ENCODE measurements at places on chromosomes 1 and 21. TPM values are rescaled to one million over a fixed set of nuclear protein-coding genes. Genes with fewer than 3 reads are reported as not detected.

The ITGB2 gene
- 1.5 TPM for total RNA-seq

The FAAP20 gene
- total RNA-seq: 133 TPM

The PROK1 gene
- not detected for total RNA-seq

The FAM43B gene
- total RNA-seq: 3.1 TPM

The PER3 gene
- total RNA-seq: 9.9 TPM

The CTSS gene
- total RNA-seq: 0.71 TPM

The PGBD2 gene
- 6.6 TPM for total RNA-seq

The TNNI3K gene
- 0.07 TPM for total RNA-seq

The UBASH3A gene
- 0.09 TPM for total RNA-seq

The C1orf116 gene
- total RNA-seq: 2.4 TPM

The PPIH gene
- total RNA-seq: 69.3 TPM

DNA sequence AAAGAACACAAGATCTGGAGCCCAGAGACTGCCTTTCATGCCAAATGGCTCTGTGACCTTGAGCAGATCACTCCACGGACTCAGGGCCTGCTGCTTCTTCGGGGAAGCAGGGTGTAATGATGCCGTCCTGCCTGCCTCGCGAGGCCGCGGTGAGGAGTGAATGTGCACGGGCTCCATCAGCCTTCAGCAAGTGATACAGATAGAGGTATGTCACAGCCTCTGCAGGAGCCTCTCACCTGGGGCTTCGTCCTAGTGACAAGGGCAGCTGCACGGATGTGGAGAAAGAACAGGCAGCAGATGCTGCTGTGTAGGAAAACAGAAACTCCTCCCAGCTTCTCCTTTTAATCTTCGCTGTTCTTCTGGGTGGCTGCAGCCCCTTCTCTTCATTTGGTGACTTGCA is 127.5 kb downstream of the KCNN3 start:
- no peak for DNase-seq

DNA sequence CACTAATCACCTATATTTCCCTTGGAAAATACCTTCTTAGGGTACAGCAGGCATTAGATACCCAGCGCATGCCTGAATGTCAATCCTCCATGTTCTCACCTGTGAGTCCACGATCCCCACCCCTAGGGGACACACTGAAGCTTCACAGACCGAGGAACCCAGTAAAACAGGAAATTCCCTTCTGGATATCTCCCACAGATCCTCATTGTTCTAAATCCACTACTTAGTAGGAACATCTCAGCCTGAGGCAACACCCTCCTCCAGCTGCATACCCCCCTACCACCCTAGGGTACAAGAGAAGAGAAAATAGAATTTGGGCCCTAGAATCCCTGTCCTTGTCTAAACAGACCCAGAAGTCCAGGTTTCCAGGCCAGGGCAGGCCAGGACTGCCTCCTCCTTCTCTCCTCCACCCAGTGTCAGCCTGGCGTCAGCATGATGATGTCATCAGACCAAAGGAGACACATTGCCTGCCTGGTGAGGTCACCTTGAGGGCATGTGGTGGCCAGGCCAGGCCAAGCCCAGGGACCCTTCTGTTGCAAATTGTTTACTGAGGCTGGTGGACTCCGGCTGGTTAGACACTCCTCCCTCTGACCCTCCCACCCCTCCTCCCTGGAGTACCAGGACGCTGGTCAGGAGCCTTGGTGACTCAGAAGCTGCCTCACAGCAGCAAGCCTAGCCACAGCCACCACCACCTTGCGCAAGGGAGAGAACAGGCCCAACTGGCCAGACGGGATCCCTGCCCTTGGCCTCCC is 6.2 kb downstream of the NECTIN4 start:
- no peak for DNase-seq

- no peak for DNase-seq
Measured at GRCh38 chr1:21319447-21320407, 29.5 kb upstream of the ECE1 start.

GRCh38 chr1:46298387-46298786 is 5.0 kb downstream of the LRRC41 start:
- no peak for DNase-seq

- no peak for DNase-seq
Measured at GRCh38 chr1:164671323-164671965, 112.5 kb downstream of the PBX1 start.

- peak; percentile 86 for DNase-seq
Measured at GRCh38 chr1:54542120-54542961, 5.7 kb upstream of the ACOT11 start.

DNA sequence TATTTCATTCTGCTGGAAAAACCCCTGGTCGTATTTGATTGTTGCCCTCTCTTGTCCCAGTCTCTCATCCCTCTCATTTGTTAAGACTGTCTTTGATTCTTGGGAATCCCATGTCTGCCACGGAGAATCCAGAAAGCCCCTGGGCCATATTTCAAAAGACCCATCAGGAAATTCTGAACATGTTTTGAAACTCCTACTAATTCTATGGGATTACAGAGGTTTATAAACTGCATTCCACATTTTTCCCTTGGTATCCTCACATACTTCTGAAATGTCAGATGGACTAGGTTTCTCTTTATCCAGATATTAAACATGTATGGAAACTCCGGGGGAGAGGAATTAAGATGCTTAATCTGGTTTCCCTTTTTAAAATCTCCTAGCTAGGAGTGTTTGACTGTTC is 80.0 kb downstream of the HUNK start:
- DNase-seq: no peak

- DNase-seq: no peak
Measured at GRCh38 chr21:44449473-44450363, 5.6 kb upstream of the LRRC3 start.

DNA sequence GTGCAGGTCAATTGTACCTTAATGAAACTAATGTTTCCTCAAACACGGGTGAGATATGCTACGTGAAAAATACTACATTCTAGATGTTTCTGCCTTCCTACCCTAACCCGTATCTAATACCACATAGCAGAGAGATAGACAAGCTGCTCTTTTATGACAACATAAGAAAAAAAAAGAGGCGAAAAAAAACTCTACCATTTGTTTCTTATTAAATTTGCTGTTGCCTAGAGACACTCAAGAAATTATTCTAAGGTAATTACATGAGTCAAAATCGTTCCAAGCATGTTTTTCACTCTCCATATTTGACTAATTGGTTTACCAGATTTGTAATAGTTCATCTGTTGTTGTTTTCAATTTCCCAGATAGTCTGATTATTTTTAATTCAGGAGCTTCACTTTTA is 27.4 kb downstream of the PALMD start:
- no peak for DNase-seq

- peak; percentile 85 for DNase-seq
Measured at GRCh38 chr1:77687519-77687906, 5.1 kb upstream of the ZZZ3 start.

GRCh38 chr1:15152318-15153183 is 996 bp upstream of the TMEM51 start:
- DNase-seq: peak; percentile 83

DNA sequence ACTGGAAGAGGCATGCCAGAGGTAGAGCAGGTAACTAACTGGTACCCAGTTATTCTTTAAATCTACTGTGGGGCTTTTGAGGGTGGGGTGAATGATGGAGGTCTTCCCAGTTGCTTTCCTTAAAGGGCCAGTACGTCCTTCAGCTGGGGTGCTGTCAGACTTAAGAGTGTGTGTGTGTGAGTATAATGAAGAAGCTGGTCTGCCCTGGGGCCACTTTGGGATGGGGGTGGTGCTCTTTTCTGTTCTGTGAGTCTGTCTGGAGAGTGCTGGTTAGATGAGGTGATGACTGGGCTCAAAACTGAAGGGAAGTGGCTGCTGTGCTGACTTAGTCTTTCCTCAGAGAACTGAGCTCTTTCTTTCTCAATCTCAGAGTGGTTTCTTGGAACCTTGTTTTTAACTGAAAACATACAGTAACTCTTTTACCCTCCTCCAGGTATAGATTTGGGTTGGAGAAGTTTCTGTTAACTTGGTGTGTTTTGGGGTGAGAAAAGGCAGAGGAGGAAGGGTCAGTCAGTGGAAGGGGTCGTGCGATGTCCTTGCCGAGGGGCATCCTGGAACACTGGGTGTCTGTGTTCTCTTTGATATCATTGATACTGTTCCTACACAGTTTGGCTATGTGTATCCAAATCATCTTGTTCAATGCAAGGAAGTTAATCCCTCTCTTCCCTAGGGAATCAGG is 746 bp downstream of the MACF1 start:
- DNase-seq: no peak

- DNase-seq: no peak
Measured at GRCh38 chr1:209485167-209485566, 98.3 kb upstream of the CAMK1G start.

DNA sequence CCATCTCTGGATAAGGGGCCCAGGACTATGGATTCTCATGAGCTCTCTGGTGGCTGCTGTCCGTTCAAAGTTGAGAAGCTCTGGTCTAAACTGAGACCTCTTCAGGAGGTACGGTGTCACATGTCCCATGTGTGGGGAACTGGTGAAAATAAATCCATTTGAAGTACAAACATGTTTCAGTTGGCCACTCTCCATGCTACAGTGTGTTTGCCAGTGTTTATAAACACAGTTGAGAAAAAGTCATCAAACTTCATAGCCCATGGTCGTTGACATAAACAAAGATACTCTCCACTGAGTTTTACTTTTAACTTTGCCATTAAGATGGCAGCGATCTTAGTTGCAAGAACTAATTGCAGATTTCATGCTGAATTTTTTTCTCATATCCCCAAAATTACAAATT is 72.8 kb downstream of the PSMG1 start:
- DNase-seq: no peak

DNA sequence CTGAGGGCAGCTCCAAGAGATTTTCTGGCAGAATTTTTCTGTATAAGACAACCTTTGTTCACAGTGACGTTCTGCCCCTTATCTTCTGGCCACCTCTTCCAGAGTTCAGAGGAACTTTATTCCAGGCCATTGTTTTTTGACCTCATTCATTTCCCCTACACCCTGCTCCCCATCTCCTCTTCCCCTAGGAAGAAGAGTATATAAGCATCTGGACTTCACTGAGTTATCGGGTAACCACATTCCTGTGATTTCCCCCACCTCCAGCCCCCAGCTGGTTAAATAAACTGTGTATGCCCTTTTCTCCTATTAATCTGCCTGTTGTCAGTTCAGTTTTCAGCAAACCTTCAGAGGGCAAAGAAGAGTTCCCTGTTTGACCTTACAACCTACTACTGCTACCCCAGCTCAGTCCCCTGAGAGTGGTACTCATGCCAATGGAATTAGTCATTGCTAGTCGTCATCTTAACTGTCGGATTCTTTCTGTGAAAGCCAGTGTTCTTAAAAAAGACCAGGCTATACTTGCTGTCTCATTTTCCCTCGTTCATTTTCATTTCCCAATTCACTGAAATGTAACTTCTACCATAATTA is 14.3 kb upstream of the ALG14 start:
- no peak for DNase-seq

DNA sequence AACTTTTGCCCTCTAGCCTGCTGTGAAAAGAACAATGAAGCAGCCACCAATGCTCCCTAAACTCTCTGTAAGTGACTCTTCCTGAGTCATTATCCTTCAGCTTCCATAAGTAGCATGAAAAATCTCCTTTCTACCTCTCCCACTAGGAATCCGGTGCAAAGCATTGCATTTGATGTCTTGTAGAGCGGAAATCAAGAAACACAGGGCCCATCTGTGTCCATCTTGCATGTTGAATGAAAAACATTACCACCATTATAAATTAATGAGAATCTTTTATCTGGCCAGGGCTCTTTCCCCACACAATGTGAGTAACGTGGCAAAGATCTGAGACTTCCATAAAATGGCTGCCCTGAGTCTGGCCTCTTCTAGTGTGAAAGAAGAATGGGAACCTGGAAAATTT is 324.4 kb downstream of the ADGRL2 start:
- no peak for DNase-seq

GRCh38 chr1:1207571-1207892 is 1.1 kb upstream of the TNFRSF18 start:
- DNase-seq: no peak

- no peak for DNase-seq
Measured at GRCh38 chr21:42189431-42189830, 29.5 kb upstream of the ABCG1 start.

GRCh38 chr21:41927727-41928409 is 25.9 kb downstream of the C2CD2 start:
- no peak for DNase-seq

DNA sequence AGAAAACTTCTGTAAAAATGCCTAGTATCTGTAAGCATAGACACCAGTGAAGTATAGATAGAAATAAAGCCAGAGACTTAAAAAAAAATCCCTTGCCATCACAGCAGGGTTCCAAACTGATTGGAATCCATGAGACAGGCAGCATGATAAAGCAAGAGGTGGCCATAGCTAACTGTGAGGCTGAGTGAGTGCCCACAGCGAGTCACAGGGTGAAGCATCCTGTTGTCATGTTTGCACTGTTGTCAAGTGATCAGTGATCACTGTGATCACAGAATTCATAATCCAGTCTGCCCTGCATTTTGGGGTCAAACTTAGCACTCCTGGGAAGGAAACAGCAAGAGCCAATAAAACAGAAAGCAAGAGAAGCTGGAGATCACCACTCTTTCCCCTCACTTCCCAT is 33.3 kb downstream of the LRRC8B start:
- DNase-seq: no peak

- no peak for DNase-seq
Measured at GRCh38 chr1:115911294-115911693, 65.0 kb upstream of the SLC22A15 start.

GRCh38 chr1:62315387-62315786 is 3.8 kb downstream of the KANK4 start:
- no peak for DNase-seq

DNA sequence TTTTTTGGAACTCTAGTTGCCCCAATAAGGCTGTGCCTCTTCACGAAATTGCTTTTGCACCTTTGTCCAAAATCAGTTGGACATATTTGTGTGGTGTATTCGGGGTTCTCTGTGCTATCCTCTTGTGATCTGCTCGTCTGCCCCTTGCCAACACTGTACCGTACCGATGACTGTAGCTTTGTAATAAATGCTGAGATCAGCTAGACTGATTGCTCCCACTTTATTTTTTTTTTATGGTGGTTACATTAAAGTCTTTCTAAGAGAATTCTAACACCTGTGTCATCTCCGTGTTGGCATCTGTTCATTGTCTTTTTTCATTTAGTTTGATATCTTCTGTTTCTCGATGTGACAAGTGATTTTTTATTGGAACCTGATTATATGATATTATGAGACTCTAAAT is 94.1 kb downstream of the ADARB1 start:
- DNase-seq: no peak

GRCh38 chr1:93743465-93743864 is 61.8 kb upstream of the BCAR3 start:
- DNase-seq: no peak

- DNase-seq: no peak
Measured at GRCh38 chr1:73097917-73098316, 815.6 kb upstream of the NEGR1 start.

- no peak for DNase-seq
Measured at GRCh38 chr1:38700077-38700470, 159.5 kb downstream of the RRAGC start.
